Lower lobe of right lung (tissue), 2 donors: ENCODE measurements at places on chromosomes 7 and 10. TPM values are rescaled to one million over a fixed set of nuclear protein-coding genes. Genes with fewer than 3 reads are reported as not detected.

Gene SPDYE9
- total RNA-seq: not detected

Gene DDIT4
- total RNA-seq: 161 TPM

Gene SFTPA2
- 14,717 TPM for total RNA-seq

Gene MKI67
- 4.8 TPM for total RNA-seq

Gene STAMBPL1
- total RNA-seq: 7.1 TPM

Gene CYP3A4
- total RNA-seq: not detected

Gene CDNF
- total RNA-seq: 1.3 TPM

Gene MSS51
- total RNA-seq: 2.7 TPM

GRCh38 chr7:102095321-102096011 lies 191.2 kb upstream of the SH2B2 start:
- H3K27me3 ChIP-seq: no peaks in the 10 kb centered on the region
- no peaks in the 10 kb centered on the region for H3K4me1 ChIP-seq
- no peak overlapping the region for H3K4me3 ChIP-seq
- DNase-seq: no peak
- H3K36me3 ChIP-seq: peaks cover 25% of the 10 kb centered on the region

DNA sequence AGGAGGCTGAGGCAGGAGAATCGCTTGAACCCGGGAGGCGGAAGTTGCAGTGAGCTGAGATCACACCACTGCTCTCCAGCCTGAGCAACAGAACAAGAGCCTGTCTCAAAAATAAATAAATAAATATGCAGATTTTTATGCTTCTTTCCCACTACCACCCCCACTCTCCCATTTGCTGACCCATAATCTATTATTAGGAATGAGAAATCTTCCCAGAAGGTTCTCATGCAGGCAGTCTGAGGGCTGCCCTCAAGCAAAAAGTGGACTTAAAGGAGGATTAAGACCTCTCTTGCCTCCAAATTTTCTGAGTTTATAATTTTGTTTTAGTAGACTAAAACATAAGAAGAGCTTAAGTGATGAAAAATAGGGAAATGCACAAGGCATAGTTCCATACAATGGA lies 85.2 kb upstream of the TOMM7 start:
- H3K27me3 ChIP-seq: no peaks in the 10 kb centered on the region
- no peak overlapping the region for H3K27ac ChIP-seq
- no peak overlapping the region for H3K4me3 ChIP-seq

GRCh38 chr7:95479992-95480624 lies 5.6 kb upstream of the ASB4 start:
- DNase-seq: no peak
- no peak overlapping the region for H3K4me3 ChIP-seq
- no peaks in the 10 kb centered on the region for H3K27me3 ChIP-seq
- H3K4me1 ChIP-seq: peaks cover 14% of the 10 kb centered on the region
- H3K36me3 ChIP-seq: no peaks in the 10 kb centered on the region

DNA sequence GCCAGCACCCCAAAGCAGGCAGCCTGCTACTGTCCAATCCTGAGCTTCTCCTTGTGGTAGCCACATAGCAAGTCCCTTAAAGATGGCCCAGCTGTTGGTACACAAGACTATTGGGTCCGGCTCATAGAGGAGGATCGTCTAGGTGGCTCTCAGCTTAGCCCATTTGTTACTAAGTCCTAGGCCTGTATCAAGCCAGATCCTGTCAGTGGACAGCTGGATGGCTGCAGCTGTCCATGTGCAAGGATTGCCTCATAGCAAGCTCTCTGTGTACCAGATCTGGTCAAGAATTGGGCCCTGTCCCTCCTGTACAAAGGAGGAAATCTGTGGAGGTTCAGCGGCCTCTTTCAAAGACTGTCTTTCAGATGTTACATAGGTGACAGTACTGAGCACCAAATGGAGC lies 12.2 kb upstream of the TMEM168 start:
- no peak overlapping the region for H3K4me3 ChIP-seq
- H3K4me1 ChIP-seq: no peaks in the 10 kb centered on the region
- DNase-seq: no peak

DNA sequence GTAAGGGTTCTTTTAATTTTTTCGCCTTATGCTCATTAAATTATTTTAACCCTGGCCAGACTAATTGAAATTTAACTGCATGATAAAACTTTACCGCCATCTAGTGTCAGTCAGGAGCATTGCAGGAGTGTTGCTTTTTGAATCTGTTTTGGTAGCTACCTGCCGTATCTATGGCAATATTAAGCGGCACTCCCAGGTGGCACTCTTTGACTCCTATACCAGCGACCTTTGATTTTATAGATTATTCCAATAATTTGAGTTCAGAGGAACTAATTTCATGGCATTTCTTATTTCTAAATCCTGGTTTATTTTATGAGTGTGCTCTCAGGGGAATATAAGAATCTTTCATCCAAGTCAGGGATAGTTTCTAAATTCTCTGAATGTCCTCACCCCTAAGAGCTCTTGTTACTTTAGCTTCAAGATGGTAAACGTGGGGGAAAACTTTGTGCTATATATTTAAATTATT lies 198.9 kb downstream of the REEP3 start:
- no peak for DNase-seq
- no peak overlapping the region for H3K4me3 ChIP-seq
- H3K27me3 ChIP-seq: no peaks in the 10 kb centered on the region
- no peaks in the 10 kb centered on the region for H3K36me3 ChIP-seq
- H3K27ac ChIP-seq: no peak overlapping the region

DNA sequence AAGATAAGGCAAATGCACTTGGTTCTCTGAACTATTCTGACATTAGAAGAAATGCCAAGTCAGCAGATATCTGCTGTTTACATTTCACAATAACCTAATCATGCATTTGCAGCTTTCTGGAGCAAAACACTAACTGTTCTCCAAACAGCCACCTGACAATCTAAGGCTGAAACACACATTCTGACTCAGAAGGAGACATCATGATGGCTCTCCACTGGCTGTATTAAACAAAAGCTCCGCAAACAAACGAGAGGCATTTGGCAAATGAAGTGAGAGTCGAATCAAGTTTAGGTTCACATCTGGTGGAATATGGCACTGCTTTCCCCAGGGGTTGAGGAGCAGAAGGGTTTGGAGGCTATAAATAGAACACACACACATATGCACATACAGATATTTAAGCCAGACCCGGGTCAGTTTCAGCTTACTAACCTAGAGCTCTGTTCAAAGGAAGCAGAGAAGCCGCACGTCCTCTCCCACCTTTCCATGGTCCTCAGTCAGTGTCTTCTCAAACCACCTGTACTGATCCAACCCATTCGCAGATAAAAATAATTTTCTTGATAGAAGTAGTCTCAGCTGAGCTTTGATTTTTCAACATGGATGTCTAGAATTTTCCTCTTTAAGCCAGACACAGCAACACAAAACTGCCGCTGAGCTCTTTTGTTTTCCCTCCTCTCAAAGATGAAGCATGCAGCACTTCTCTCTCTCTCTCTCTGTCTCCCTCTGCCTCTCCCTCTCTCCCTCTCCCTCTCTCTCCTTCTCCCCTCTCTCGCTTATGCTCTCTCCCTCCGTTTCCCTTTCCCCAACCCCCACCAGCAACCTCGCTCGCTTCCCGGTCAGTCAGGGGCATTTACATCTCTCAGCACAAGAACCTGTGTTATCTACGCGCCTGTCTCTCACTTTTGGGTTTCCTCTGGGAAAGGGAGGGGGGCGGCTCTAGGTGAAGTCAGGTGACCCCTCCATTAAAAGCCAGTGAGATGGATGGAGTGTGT lies 682.8 kb downstream of the MAGI2 start:
- H3K4me1 ChIP-seq: peaks cover 14% of the 10 kb centered on the region
- no peak for DNase-seq
- H3K4me3 ChIP-seq: no peak overlapping the region
- H3K27me3 ChIP-seq: no peaks in the 10 kb centered on the region
- H3K36me3 ChIP-seq: no peaks in the 10 kb centered on the region

GRCh38 chr10:6647811-6648526 lies 67.9 kb upstream of the PRKCQ start:
- H3K36me3 ChIP-seq: no peaks in the 10 kb centered on the region
- H3K27ac ChIP-seq: no peak overlapping the region
- peaks cover 4% of the 10 kb centered on the region for H3K27me3 ChIP-seq
- no peaks in the 10 kb centered on the region for H3K4me1 ChIP-seq
- H3K4me3 ChIP-seq: no peak overlapping the region

DNA sequence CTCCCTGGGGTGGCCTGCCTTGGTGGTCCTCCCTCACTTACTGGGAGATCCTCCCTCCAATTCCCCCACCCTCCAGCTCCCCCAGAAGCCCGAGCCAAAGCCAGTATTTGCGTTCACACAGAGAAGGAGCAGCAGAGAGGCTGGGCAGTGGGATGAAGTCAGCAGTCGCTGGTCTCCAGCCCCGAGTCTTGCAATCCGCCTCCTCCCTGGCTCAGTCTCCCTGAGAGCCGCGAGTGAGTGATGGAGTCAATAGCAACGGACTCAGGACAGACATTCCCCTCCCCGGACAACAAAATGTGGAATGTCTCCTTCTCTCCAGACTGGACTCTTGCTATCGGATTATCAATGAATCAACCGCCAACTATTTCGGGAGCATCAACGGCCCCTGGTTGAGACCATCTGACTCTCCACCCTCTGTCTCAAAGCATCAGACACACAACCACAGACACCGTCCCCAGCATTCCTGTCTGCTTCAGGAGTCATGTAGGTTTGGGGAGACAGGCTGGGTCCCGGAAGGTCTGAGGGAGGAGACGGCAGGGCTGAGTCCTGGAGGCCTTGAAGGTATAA lies 178.4 kb downstream of the SH3PXD2A start:
- H3K27ac ChIP-seq: peak overlapping the region; percentile 67
- no peak overlapping the region for H3K4me3 ChIP-seq
- H3K27me3 ChIP-seq: no peaks in the 10 kb centered on the region
- H3K4me1 ChIP-seq: peaks cover 37% of the 10 kb centered on the region

DNA sequence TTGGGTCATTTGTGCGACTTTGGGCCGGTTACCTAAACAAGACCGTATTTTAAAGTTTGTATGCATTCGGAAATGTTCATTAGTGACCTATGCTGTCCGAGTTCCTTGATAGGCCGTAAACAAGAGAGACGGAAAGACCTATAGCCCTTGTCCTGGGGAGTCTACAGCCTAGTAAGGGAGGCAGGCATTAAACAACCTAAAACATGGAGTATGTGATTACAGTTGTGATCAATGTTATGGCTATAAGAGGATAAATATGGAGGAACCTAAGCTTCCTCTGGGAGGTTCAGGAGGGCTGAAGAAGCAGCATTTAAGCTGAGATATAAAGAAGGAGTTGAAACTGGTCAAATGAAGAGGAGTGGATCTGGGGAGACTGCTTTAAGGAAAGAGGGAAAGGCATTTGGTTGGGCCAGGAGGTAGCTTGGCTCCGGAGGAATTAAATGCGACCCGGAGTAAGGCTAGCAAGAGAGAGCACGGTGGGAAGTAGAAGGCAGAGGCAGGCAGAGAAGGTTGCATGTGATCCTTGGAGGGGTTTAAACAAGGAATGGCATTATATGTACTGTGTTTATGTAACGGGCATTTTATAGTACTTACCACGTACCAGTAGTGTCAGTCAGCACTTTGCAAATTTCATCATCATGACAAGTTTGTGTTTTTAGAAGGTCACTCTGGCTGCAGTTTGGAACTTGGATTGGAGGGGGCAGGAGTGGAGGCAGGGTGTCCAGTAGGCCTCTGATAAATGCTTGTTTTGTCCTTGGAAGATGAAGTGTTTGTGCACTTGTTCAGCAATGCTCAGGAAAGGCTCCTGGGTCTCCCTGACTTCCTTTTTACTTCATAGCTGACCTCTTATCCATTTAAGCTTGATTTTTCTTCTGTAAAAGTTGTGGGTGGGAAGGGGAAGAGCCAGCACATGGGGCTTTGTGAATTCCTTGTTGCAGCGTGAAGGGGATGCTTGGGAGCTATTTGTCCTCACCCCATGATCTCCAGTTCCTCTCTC lies 1.0 kb upstream of the AVPI1 start:
- peaks cover 50% of the 10 kb centered on the region for H3K4me1 ChIP-seq
- no peak for DNase-seq
- H3K36me3 ChIP-seq: no peaks in the 10 kb centered on the region
- peak overlapping the region; percentile 79 for H3K4me3 ChIP-seq

DNA sequence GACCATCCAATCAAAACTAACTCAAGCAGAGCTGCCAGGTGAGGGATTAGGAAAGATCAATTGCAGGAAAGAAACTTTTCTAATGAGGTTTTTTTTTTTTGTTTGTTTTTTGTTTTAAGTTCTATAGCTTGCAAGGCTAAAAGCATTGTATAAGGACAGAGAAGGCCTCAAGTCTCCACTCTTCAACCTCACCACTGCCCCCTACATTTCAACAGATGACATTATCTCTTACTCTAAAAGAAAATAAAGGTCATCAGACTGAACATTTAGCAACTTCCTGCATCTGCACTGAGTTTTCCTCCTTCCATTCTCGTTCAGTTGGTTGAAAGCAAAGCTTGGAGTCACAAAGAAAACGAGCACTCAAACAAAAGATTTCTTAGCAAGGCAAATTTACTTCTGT lies 45.2 kb upstream of the EXOC4 start:
- no peak overlapping the region for H3K27ac ChIP-seq
- no peak for DNase-seq
- H3K4me3 ChIP-seq: no peak overlapping the region
- H3K4me1 ChIP-seq: no peaks in the 10 kb centered on the region

DNA sequence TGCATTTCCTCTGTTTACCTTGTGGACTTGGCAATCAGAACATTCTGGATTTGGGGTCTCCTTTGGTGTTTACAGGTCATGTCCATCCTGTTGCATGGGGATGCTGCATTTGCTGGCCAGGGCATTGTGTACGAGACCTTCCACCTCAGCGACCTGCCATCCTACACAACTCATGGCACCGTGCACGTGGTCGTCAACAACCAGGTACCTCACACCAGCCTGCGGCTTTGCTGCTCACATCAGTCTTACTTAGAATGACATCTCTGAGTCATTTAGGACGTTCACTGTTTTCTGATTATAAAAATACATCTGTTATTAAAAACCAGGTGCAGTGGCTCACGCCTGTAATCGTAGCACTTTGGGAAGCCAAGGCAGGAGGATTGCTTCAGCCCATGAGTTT lies 67.0 kb upstream of the ZMIZ2 start:
- H3K4me1 ChIP-seq: peaks cover 20% of the 10 kb centered on the region
- no peak overlapping the region for H3K27ac ChIP-seq
- H3K4me3 ChIP-seq: no peak overlapping the region
- no peak for DNase-seq

DNA sequence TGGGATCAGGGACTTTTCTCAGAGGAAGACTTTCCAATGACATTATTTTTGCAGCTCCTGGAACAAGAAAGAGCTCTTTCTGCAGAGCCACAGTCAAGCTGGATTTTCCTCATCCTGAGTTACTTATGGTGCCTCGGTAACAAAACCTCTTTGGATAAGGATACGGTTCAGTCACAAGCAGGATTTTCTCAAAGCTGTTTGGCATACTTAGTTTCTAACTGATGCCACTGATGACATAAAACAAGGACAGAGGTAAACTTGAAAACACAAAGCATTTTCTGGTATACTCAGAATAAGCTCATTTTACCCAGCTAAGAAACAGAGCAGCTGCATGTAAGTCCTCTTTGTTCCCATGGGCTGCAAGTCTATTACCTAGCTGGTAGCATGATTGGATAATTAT lies 340.9 kb upstream of the MEOX2 start:
- no peak overlapping the region for H3K4me3 ChIP-seq
- no peak for DNase-seq
- H3K36me3 ChIP-seq: no peaks in the 10 kb centered on the region
- H3K27me3 ChIP-seq: no peaks in the 10 kb centered on the region
- no peaks in the 10 kb centered on the region for H3K4me1 ChIP-seq

- H3K27ac ChIP-seq: no peak overlapping the region
- no peak overlapping the region for H3K4me3 ChIP-seq
- peak; percentile 52 for DNase-seq
These were observed 38.1 kb downstream of the CFAP46 start for GRCh38 chr10:132904181-132904813.
